ENCODE measurements at places on chromosomes 3 and 15.

DNA sequence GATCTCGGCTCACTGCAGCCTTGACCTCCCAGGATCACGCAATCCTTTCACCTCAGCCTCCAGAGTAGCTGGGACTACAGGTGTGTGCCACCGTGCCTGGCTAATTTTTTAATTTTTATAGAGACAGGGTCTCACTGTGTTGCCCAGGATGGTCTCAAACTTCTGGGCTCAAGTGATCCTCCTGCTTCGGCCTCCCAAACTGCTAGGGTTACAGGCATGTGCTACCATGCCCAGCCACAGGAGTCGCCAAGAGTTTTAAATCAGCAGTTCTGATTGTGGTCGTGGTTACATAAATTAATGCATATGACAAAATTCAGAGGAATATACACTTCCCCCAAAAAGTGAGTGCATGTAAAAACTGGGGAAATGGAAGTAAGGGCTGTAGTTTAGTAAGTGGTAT, 32.9 kb downstream of the MEGF11 start:
- DNase-seq = no peak

GRCh38 chr3:13963137-13963886, 83.4 kb upstream of the WNT7A start:
- DNase-seq = no peak

- no peak for DNase-seq
These were observed 34.1 kb downstream of the DHX36 start for GRCh38 chr3:154290187-154290586.

GRCh38 chr3:149203758-149204157, 17.9 kb downstream of the CP start:
- DNase-seq = no peak

DNA sequence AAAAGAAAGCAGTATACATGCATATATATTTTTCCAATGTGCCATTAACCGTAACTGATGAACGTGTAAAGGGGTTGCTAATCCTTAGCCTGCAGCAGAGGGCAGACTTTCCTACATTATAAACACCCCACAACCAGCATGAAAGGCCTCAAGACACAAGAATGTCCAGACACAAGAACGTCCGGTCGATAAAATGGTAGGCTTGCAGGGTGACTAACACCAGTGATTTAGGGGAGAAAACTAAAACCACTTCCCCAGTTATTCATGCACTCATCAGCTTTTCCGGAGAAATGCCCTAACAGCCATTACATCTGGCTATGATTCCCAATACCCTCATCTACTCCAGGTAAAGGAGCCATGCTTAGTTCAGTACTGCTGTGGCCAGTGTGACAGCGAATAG, 57.4 kb downstream of the LRTM1 start:
- peak; percentile 95 for DNase-seq

All from iris pigment epithelial cell (primary cell).